ENCODE measurements at places on chromosomes 16 and 17. TPM values are rescaled to one million over a fixed set of nuclear protein-coding genes. Genes with fewer than 3 reads are reported as not detected.

The HOXB8 gene
- total RNA-seq: 7.2 TPM

The TAT gene
- total RNA-seq: 0.02 TPM

The KRT40 gene
- total RNA-seq: not detected

The LPCAT2 gene
- 6.3 TPM for total RNA-seq

The CNTNAP4 gene
- not detected for total RNA-seq

The CIBAR2 gene
- total RNA-seq: not detected

The ARL5C gene
- total RNA-seq: not detected

The RPRML gene
- 1.0 TPM for total RNA-seq

The GP1BA gene
- total RNA-seq: not detected

The SGSH gene
- 28.5 TPM for total RNA-seq

The GP2 gene
- total RNA-seq: not detected

The ST6GALNAC1 gene
- total RNA-seq: 0.14 TPM

The ELMO3 gene
- 1.3 TPM for total RNA-seq

The PRSS21 gene
- total RNA-seq: not detected

The SERPINF2 gene
- 2.2 TPM for total RNA-seq

The HID1 gene
- 8.8 TPM for total RNA-seq

The KIF19 gene
- not detected for total RNA-seq

The KCNH4 gene
- total RNA-seq: 0.39 TPM

The GCSH gene
- 57.5 TPM for total RNA-seq

The NOG gene
- 1.2 TPM for total RNA-seq

The TMEM219 gene
- total RNA-seq: 103 TPM

The TEKT1 gene
- not detected for total RNA-seq

The CSH2 gene
- total RNA-seq: not detected

The ST6GALNAC2 gene
- 0.51 TPM for total RNA-seq

The CCL16 gene
- not detected for total RNA-seq

The CDH3 gene
- 0.23 TPM for total RNA-seq

The CYGB gene
- total RNA-seq: 1.8 TPM

The ZNF287 gene
- total RNA-seq: 13.7 TPM

The MED31 gene
- 31.8 TPM for total RNA-seq

The DLX4 gene
- total RNA-seq: 1.7 TPM

The TBC1D3H gene
- not detected for total RNA-seq

The PRSS33 gene
- total RNA-seq: not detected

The KRTAP4-6 gene
- total RNA-seq: not detected

The FBXO47 gene
- total RNA-seq: not detected

The CLDN9 gene
- total RNA-seq: 0.39 TPM

The KRT33B gene
- not detected for total RNA-seq

The TBC1D3D gene
- total RNA-seq: 0.09 TPM

The KRT33A gene
- not detected for total RNA-seq

The FOXN1 gene
- total RNA-seq: 0.06 TPM

The NDRG4 gene
- 26.9 TPM for total RNA-seq

The TSR1 gene
- 56.6 TPM for total RNA-seq

The PPP4C gene
- 149 TPM for total RNA-seq

The CDRT15 gene
- total RNA-seq: not detected

The KRTAP3-2 gene
- 0.36 TPM for total RNA-seq

The HBM gene
- not detected for total RNA-seq

The EVI2A gene
- not detected for total RNA-seq

The ZSCAN10 gene
- 0.03 TPM for total RNA-seq

The STAT3 gene
- total RNA-seq: 77.1 TPM

The MC1R gene
- total RNA-seq: 5.2 TPM

The TEX14 gene
- 0.11 TPM for total RNA-seq

The SPAG7 gene
- total RNA-seq: 69.8 TPM

Data from A549 treated with CORT108297 at 1 μM for 4 hours (cell line).